Activated CD8-positive, alpha-beta memory T cell treated with anti-CD3 and anti-CD28 coated beads, Interleukin-2, amount 10 ng/mL, durations not matched to agents 7 days and 5 days (primary cell): ENCODE measurements at places on chromosomes 16 and 17.

- DNase-seq: peak; percentile 50
Observed at GRCh38 chr17:81831563-81831956, 1.5 kb downstream of the MCRIP1 start.

DNA sequence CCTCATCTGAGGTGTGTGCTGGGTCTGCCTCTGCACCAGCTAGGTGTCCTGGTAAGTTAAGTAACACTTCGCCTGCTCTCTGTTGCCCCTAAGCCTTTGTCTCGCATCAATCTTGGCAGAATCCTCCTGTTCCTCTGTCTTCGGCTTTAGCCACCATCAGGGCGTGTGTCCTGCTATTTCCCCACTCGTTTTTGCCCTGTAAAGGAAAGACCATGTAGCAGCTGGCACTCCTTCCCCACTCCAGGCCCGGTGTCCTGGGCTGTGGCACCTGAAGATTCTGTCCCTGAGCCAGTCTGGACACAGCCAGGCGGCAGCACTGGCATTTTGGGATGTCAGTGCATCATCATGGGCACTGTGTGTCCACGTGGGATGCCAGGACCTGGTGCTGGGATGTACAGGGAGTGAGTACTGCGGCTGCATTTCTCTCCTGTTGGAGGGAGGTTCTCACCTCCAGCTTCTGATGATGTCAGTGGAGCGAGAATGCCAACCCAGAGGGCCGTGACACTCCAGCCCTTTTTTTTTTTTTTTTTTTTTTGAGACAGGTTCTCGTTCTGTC is 26.2 kb upstream of the FOXK2 start:
- DNase-seq: no peak

GRCh38 chr16:27289669-27290068 is 21.1 kb upstream of the NSMCE1 start:
- DNase-seq: peak; percentile 19

GRCh38 chr17:8294814-8295316 is 335 bp downstream of the SLC25A35 start:
- DNase-seq: no peak

- no peak for DNase-seq
Observed at GRCh38 chr16:3791701-3792100, 74.4 kb upstream of the TRAP1 start.

DNA sequence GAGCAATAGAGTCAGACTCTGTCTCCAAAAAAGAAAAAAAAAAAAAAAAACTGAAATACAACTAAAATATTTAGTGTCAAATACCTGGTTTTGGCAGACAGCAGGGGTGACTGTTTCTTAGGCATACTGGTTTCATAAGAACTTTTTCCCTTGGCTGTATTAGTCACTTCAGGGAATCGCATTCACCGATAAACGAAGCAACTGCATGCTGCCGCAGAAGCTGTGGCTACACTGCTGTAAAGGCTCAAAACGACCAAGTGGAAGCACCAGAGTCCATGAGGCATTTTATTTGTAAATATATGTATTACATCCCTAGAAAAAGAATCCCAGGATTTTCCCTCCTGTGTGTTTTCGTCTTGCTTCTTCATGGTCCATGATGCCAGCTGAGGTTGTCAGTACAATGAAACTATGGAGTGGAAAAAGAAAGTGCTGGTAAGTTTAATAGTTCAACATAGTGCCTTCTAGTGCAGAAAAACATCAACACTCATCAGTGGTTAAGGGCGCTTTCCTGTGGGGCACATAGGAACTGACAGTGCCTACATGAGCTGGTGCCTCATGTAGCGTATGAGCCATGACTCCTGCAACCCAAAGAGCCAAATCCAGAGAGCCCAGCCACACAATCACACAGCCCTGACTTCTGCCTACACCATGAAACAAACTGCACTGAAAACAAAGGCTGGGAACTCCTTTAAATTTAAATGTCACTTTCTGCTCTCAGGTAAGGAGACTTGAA is 7.3 kb downstream of the RPS15A start:
- DNase-seq: no peak

DNA sequence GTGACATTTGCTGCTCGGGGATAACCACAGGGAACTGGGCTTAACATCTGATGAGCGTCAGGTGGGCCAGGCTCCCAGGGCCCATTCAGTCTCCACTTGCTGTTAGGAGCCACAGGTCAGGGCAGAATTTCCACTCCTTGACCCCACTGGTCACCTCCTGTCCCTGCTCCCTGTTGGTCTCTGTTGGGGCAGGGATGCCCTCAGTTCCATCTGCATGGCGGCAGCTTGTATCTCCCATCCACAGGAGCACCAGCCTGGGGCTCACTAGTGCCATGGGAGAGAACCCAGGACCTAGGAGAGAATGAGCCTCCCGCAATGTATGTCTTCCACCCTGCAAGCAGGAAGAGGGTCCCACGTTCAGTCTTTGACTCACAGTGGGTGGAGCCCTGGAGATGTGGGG is 212.1 kb downstream of the CCDC182 start:
- DNase-seq: no peak

- DNase-seq: no peak
Observed at GRCh38 chr16:10070591-10070990, 111.6 kb downstream of the GRIN2A start.

GRCh38 chr16:76386784-76387183 is 109.6 kb downstream of the CNTNAP4 start:
- no peak for DNase-seq

GRCh38 chr16:77722309-77723107 is at the start of gene NUDT7:
NUDT7 (plus strand) TSS chr16:77722514; CDS start chr16:77722583, 69 bp downstream.
- DNase-seq: peak; percentile 98

DNA sequence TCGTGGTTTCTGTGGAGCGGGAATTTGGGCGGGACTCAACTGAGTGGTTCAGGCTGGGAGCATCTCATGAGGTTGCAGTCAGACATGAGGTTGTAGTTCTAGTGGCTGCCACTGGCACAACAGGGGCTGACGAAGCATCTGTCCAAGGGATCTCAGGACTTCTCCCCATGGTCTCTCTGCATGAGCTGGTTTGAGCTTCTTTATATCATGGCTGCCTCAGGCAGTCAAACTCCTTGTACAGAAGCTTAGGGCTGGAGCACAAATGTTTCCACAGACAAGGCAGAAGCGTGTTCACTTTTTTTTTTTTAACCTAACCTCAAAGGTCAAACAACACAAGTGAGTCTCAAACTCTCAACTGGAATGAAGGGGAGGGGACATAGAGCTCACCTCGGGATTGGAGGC is 243.3 kb downstream of the MSI2 start:
- DNase-seq: no peak

DNA sequence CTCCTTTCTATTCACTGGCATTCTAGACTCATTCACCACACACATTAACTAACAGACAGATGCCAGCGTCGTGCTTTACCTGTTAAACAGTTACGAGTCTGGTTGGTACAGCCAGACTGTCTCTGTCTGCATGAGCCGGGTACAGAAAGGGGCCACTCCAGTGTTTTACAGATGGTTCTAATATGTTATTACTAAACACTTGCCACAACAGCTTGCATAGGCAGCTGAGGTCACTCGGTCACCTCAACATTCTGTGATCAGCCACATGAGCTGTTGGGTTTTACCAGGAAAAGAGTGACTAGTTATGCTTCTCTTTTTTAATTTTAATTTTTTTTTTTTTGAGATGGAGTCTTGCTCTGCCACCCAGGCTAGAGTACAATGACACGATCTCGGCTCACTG is 25.2 kb downstream of the CD300A start:
- peak; percentile 66 for DNase-seq

DNA sequence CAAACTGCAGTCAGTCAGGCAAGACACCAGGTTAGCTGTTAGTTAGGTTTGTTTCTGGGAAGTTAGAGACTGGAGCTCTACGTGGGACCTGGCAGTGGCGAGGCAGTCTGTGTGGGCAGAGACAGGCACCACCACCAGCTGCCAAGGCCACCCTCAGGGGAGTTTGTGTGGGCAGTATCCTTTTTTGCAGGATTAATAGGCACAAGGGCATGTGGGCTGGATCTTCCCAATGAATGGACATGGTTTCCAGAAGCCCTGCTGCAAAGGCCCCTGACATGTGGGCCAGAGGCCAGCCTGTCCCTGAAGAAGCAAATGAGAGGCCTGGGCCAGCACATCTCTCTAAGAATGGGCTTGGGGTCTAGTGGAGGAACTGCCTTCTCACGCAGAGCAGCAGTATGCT is 19.2 kb upstream of the SREBF1 start:
- no peak for DNase-seq

DNA sequence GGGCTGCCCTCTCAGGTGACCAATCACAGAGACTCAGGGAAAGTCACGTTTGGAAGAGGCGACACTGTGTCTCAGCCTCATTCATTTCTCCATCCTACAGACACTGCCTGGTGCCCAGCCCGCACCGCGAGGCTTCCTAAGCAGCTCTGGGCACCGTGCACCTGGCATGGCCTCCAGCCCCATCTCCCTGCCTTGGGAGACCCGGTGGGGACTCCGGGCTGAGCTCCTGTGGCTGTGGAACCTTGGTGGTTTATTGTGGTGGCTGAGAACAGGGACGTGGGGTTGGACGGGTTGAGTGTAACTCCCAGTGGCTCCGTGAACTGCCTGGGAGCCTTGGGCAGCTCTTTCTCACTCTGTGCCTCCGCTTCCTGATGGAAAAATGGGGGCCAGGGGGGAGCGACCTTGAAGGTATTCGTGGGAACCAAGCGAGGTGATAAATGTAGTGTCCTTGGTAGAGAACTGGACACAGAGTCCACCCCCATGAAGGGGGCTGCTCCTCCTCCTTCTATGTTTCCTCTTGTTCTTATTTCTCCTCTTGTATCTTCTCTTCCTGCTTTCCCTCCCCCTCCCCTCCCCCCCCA is 215.4 kb downstream of the SEC14L1 start:
- DNase-seq: peak; percentile 41

DNA sequence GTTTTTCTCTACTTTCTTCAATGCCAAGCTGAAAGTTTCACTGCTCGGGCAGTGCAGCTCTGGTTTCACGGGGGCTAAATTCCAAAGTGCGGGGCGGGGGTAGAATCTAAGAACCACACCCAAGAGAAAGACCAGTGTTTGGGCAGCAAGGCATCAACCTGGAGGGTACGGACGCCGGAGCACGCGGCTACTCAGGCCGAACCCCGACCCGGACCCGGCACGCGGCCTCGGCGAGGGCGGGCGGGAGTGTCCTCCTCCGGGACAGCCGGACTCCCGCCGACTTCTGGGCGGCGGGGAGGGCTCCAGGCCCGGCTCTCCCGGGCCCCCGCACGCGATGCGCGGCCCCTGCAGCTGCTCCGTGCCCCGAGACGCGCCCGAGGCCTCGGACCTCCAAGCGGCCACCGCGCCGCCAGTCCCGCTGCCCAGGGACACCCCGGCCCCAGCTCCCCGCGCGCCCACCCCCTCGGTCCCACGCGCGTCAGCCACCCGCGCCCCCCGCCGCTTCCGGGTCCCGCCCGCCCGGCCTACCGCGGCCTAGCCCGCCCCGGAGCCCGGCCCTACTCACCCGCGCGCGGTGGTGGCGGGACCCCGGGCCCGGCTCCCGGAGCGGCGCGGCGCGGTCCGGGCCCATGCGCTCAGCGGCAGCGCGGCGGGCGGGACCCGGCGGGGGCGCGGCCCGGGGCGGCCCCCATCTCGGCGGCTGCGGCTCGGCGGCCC is 561 bp downstream of the AXIN1 start:
- DNase-seq: no peak

- no peak for DNase-seq
Observed at GRCh38 chr17:76537288-76537577, 276 bp downstream of the CYGB start.

DNA sequence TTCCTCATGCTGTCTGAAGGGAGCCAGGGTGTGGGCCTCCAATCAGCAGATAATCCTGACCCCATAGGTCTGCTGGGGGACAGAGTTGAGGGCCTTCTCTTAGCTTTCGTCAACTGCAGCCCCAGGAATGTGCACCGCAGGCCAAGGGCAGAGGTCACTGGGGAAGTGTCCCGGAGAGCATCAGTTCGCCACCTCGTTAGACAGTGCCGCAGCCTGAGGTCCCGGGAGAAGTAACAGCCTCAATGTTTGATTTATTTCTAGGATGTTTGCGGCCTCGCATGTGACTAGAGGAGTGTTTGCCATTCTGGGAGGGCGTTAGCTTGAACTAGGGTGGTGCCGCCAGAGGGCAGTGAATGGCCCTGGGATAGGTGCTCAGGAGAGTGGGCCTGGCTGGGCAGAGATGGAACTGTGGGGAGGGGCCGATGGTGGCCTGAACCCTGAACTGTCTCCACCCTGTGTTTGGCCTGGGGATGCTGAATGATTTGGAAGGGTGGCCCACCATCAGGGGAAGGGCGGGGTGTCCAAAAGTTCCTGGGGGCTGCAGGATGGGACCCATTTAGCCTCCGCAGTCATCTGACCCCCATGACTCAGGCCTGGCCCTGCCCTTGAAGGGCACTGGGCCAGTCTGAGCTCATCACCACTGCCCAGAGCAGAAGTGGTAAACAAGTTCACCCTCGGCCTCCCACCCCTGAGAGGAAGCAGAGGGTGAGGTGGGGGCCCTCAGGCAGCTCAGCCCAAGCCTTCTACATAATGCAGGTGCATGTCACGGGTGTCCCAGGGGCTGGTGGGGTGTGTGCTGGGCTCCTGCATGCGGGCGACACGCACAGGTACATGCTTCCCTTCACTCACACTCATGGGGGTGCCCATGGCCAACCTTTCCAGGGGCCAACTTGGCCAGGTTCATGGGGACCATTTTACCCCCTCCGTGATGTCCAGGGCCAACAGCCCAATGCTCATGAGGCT is 12.4 kb upstream of the TAC4 start:
- DNase-seq: no peak

- DNase-seq: peak; percentile 61
Observed at GRCh38 chr17:18246880-18247612, 11.5 kb downstream of the FLII start.

GRCh38 chr17:64615028-64615677 is 47.0 kb downstream of the SMURF2 start:
- no peak for DNase-seq

DNA sequence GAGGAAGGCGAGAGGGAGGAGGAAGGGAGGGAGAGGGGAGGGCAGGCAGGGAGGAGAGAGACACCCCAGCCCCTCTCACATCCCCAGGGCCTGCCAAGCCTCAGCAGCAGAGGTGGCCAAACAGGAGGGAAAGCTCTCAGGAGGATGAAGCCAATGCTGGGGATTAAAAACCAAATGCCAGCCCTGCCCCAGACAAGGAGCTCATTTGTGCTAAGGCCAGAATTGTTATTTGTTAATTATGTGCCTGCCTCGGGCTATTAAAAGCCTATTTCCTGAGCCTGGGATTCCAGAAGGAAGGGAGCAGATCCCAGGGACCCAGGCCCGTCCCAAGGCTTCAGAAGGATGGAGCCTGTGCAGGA is 27.9 kb upstream of the GINS2 start:
- DNase-seq: no peak

DNA sequence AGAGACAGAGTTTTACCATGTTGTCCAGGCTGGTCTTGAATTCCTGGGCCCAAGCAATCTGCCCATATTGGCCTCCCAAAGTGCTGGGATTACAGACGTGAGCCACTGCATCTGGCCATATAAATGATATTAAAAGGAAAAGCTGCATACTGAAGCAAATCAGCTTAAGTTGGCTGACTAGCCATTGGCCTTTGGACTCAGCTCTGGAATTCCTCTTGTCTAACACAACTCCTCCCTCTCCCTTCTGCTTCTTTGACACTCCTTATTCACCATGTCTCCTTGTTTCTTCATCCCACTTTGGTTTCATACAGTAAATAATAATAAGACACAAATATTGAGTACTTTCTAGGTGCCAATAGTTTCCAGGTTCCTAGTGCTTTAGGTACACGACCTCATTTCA is 7.5 kb downstream of the KRT12 start:
- DNase-seq: no peak
